Neural cell (in vitro differentiated cells): ENCODE measurements at places on chromosomes 3 and 15. TPM values are rescaled to one million over a fixed set of nuclear protein-coding genes. Genes with fewer than 3 reads are reported as not detected.

PARP6 gene
- polyA plus RNA-seq = 200 and 218 TPM in 2 replicates

EXD1 gene
- 0.40 TPM in 1 of 2 replicates, not detected in the other for polyA plus RNA-seq

APEH gene
- 98.4 and 119 TPM in 2 replicates for polyA plus RNA-seq

CEP19 gene
- polyA plus RNA-seq = 37.9 and 43.1 TPM in 2 replicates

GOLGA6L7 gene
- not detected in 2 replicates for polyA plus RNA-seq

PLSCR2 gene
- not detected in 2 replicates for polyA plus RNA-seq

GPR62 gene
- polyA plus RNA-seq = not detected in 2 replicates

EEF1AKMT4 gene
- 1.6 and 1.8 TPM in 2 replicates for polyA plus RNA-seq

ZNF662 gene
- not detected in 2 replicates for polyA plus RNA-seq

SCG5 gene
- polyA plus RNA-seq = 112 and 116 TPM in 2 replicates

CHSY1 gene
- 16.1 and 18.1 TPM in 2 replicates for polyA plus RNA-seq

SAMMSON gene
- not detected in 2 replicates for polyA plus RNA-seq

HRH1 gene
- polyA plus RNA-seq = 0.06 and 0.08 TPM in 2 replicates

CAMP gene
- polyA plus RNA-seq = not detected in 2 replicates

DUOXA1 gene
- not detected in 2 replicates for polyA plus RNA-seq

HHLA2 gene
- not detected in 2 replicates for polyA plus RNA-seq

FAM98B gene
- polyA plus RNA-seq = 8.9 and 12.7 TPM in 2 replicates

MAPKAPK3 gene
- 4.3 and 6.6 TPM in 2 replicates for polyA plus RNA-seq

PTPRG gene
- 31.3 and 33.1 TPM in 2 replicates for polyA plus RNA-seq

CLEC3B gene
- 2.6 and 4.9 TPM in 2 replicates for polyA plus RNA-seq

A4GNT gene
- not detected in 2 replicates for polyA plus RNA-seq

EFCAB12 gene
- polyA plus RNA-seq = 0.14 and 0.32 TPM in 2 replicates

GBE1 gene
- polyA plus RNA-seq = 2.4 and 3.1 TPM in 2 replicates

IL5RA gene
- 0.10 TPM in 1 of 2 replicates, not detected in the other for polyA plus RNA-seq
